ENCODE measurements at places on chromosomes 2 and 18.

- DNase-seq: no peak
These were observed 7.2 kb upstream of the ITGB6 start for GRCh38 chr2:160207271-160207670.

- DNase-seq: no peak
These were observed 8.9 kb downstream of the ZNF512 start for GRCh38 chr2:27591745-27592144.

DNA sequence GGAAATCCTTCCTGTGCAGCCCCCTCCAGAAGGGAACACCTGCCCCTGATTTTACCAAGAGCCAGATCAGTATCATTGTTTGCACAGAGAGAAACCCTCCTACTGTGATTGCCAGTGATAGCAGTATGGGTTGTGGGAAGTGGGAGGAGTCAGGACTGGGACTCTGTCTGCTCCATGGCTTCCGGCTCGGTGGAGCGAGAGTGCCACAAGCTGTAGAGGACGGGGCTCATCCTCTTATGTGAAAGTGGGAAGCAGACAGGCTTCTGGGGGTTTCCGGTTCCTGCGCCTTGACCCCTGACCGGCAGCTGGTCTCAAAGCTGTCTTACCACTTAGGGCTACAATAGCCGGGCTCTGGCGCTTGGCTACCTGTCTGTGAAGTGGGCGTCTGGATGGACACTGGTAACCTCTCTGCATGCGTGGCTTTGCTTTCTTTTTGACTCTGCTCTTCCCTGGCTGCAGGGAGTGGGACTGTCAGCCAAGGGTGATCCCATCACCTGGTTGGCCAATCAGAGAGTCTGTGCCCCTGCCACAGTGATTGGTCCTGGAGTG is 79.7 kb downstream of the BCL2L11 start:
- DNase-seq: no peak

DNA sequence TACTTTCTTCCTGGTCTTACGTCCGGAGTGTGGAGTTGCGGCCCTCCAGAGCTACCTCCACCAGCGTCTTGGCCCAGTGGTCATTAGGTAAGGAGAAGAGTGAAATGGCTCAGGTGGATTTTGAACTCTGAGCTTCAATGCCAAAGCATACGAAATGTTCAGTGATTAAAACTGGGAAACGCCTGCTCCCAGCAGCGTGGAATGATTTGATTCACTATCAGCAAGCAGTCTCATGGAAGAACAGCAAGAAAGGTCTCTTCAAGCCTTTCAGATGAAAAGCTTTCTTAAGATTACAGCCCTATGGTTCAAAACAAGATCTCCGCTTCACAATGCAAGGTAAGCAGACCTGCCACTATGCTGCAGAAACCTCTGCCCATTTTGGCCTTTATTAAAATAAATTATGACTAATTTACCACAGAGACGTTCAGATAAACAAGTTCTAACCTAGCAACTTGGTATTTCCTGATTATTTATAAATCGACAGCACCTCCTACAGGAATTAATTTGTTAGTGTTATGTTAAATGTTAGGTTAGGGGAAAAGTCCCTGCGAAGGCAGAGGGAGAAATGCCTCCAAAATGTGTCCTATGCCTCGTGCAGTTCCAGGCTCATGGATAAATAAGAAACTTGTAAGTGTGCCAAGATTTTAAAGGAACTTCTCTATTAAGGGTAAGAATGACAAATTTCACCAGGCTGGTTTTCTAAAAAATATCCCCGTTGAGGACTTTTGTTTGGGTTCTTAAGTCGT is 10.1 kb downstream of the SP9 start:
- DNase-seq: no peak

- DNase-seq: no peak
These were observed 23.2 kb downstream of the LAMA3 start for GRCh38 chr18:23712445-23712844.
